ENCODE measurements at places on chromosomes 4 and X. TPM values are rescaled to one million over a fixed set of nuclear protein-coding genes. Genes with fewer than 3 reads are reported as not detected.

GRCh38 chr4:1506956-1507721 is 100.9 kb upstream of the NKX1-1 start:
- no peak overlapping the region for H3K4me3 ChIP-seq
- no peak for DNase-seq
- peaks cover 63% of the 10 kb centered on the region for H3K27me3 ChIP-seq
- no peaks in the 10 kb centered on the region for H3K36me3 ChIP-seq

GRCh38 chr4:147944249-147944648 is 212.4 kb downstream of the ARHGAP10 start:
- no peak overlapping the region for H3K27ac ChIP-seq
- no peaks in the 10 kb centered on the region for H3K27me3 ChIP-seq
- DNase-seq: no peak
- H3K4me1 ChIP-seq: peaks cover 4% of the 10 kb centered on the region
- H3K36me3 ChIP-seq: peaks cover 30% of the 10 kb centered on the region

Gene CXXC4
- total RNA-seq: 0.71 TPM

Gene PHEX
- 4.2 TPM for total RNA-seq

Gene GAGE12E
- not detected for total RNA-seq

GRCh38 chr4:102585329-102585728 is 84.2 kb downstream of the NFKB1 start:
- no peaks in the 10 kb centered on the region for H3K4me1 ChIP-seq
- no peaks in the 10 kb centered on the region for H3K36me3 ChIP-seq
- DNase-seq: no peak
- H3K4me3 ChIP-seq: no peak overlapping the region
- no peak overlapping the region for H3K27ac ChIP-seq

Gene REST
- total RNA-seq: 38.7 TPM

Gene SRPK3
- 0.55 TPM for total RNA-seq

Gene VEGFC
- 11.9 TPM for total RNA-seq

GRCh38 chrX:128891554-128891953 is 631.7 kb downstream of the SMARCA1 start:
- H3K27me3 ChIP-seq: no peaks in the 10 kb centered on the region
- H3K27ac ChIP-seq: no peak overlapping the region
- no peaks in the 10 kb centered on the region for H3K36me3 ChIP-seq
- no peaks in the 10 kb centered on the region for H3K4me1 ChIP-seq
- no peak for DNase-seq
- no peak overlapping the region for H3K4me3 ChIP-seq

GRCh38 chrX:49309401-49309981 is 6.0 kb downstream of the GAGE10 start:
- no peak overlapping the region for H3K27ac ChIP-seq
- DNase-seq: peak; percentile 15
- H3K36me3 ChIP-seq: no peaks in the 10 kb centered on the region
- H3K4me3 ChIP-seq: peak overlapping the region; percentile 30
- H3K27me3 ChIP-seq: no peaks in the 10 kb centered on the region

Gene CCKAR
- total RNA-seq: not detected

- no peaks in the 10 kb centered on the region for H3K4me1 ChIP-seq
- H3K27me3 ChIP-seq: no peaks in the 10 kb centered on the region
- no peak overlapping the region for H3K27ac ChIP-seq
- no peak overlapping the region for H3K4me3 ChIP-seq
- no peaks in the 10 kb centered on the region for H3K36me3 ChIP-seq
Observed at GRCh38 chr4:113810906-113811305, 49.4 kb upstream of the CAMK2D start.

DNA sequence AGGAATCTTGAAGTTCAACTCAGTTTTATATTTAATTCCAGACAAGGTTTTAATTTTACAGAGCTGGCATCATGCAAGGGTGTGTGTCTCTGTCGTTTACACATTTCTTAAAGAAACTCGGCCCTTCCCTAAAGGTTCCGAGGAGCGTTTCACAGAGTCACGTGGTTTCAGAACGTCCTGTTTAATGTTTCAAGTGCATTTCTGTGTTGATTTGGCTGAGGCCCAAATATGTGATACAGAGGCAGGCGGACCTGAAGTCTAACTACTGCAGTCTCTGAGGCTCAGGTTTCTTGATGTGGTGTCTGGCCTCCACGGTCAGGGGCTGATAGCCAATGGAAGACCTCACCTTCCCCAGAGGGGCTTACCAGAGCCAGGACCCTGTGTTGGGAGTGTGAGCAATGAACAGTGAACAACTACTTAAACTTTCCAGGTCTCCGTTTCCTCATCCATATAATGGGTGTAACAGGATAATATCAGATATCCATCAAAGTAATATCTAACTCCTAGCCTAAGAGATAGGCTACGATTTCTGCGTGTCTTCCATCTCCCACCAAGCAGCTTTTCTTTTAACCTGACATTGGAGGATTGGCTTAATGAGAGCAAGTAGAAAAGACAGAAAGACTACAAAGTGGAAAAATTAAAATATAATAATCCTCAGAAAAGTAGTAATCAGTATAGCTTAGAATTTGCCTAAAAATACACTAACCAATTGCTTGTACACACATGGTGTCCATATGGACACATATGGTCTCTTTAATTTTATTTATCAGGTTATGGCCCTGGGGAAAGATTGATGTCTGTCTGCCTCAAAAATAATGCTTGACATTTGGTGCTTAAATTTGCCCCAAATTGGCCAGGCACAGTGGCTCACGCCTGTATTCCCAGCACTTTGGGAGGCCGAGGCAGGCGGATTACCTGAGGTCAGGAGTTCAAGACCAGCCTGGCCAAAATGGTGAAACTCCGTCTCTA is 50.0 kb upstream of the TRIM2 start:
- H3K4me3 ChIP-seq: peak overlapping the region; percentile 52
- no peaks in the 10 kb centered on the region for H3K36me3 ChIP-seq
- H3K27ac ChIP-seq: peak overlapping the region; percentile 43
- H3K27me3 ChIP-seq: no peaks in the 10 kb centered on the region
- H3K4me1 ChIP-seq: peaks cover 33% of the 10 kb centered on the region

GRCh38 chr4:26885912-26886274 is 25.3 kb downstream of the STIM2 start:
- no peak for DNase-seq
- no peaks in the 10 kb centered on the region for H3K4me1 ChIP-seq
- no peak overlapping the region for H3K4me3 ChIP-seq
- H3K27me3 ChIP-seq: no peaks in the 10 kb centered on the region

DNA sequence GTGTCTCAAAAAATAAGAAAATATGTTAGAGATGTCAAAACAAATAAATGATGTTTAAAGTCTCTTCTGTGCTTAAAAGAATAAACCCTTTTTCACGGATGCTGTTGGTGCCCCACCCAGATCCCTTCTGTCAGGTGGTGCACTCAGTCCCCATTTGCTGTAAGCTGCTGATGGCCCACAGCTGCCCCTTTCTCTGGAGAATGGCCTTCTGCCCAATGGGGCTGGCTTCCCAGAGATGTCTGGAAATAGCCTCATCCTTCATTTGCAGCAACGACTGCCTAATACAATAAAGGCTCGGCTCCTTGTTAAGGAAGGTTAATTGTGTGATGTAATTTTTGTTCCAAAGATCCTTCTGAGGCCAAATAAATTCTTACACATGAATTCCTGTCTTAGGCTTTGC is 31.8 kb downstream of the ETNPPL start:
- H3K4me1 ChIP-seq: no peaks in the 10 kb centered on the region
- H3K4me3 ChIP-seq: no peak overlapping the region
- H3K27ac ChIP-seq: no peak overlapping the region
- H3K36me3 ChIP-seq: no peaks in the 10 kb centered on the region
- H3K27me3 ChIP-seq: no peaks in the 10 kb centered on the region

- DNase-seq: no peak
- H3K36me3 ChIP-seq: no peaks in the 10 kb centered on the region
- H3K27me3 ChIP-seq: no peaks in the 10 kb centered on the region
Observed at GRCh38 chr4:186900984-186901383, 177.3 kb upstream of the FAT1 start.

DNA sequence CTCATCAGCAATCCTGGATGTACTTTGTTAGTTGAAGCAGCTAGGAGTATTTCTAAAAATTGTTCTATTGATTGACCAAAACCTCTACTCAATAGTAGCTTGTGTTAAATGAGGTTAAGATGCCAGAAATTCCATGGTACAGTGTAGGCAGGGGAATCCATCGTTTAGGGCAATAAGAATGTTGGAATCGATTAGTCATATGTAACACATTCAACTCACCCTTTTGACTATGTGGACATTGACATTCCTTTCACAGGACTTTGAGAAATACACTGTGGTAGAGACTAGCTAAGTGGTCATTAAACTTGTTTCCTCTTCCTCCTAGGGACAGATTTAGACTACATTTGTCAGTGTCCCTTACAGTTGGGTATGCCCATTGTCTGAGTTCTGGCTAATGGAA is 40.2 kb downstream of the KDM5C start:
- H3K4me1 ChIP-seq: no peaks in the 10 kb centered on the region
- H3K27me3 ChIP-seq: no peaks in the 10 kb centered on the region
- H3K27ac ChIP-seq: no peak overlapping the region
- H3K4me3 ChIP-seq: no peak overlapping the region

Gene NLRP2B
- not detected for total RNA-seq

GRCh38 chrX:47247206-47247998 is 14.6 kb downstream of the USP11 start:
- DNase-seq: no peak
- no peaks in the 10 kb centered on the region for H3K27me3 ChIP-seq
- H3K36me3 ChIP-seq: peaks cover 41% of the 10 kb centered on the region
- no peaks in the 10 kb centered on the region for H3K4me1 ChIP-seq

- no peak overlapping the region for H3K27ac ChIP-seq
- no peaks in the 10 kb centered on the region for H3K4me1 ChIP-seq
- H3K36me3 ChIP-seq: no peaks in the 10 kb centered on the region
- H3K27me3 ChIP-seq: no peaks in the 10 kb centered on the region
- no peak overlapping the region for H3K4me3 ChIP-seq
- DNase-seq: no peak
Observed at GRCh38 chr4:150135134-150135772, 57.0 kb downstream of the DCLK2 start.

Gene SPANXN4
- not detected for total RNA-seq

Gene ESX1
- total RNA-seq: not detected

Gene SPANXA2
- not detected for total RNA-seq

Gene ZNF275
- 11.0 TPM for total RNA-seq

- no peak for DNase-seq
- no peak overlapping the region for H3K27ac ChIP-seq
- no peaks in the 10 kb centered on the region for H3K4me1 ChIP-seq
Observed at GRCh38 chr4:80420638-80421037, 85.1 kb downstream of the CFAP299 start.

Gene SSX4B
- total RNA-seq: not detected

DNA sequence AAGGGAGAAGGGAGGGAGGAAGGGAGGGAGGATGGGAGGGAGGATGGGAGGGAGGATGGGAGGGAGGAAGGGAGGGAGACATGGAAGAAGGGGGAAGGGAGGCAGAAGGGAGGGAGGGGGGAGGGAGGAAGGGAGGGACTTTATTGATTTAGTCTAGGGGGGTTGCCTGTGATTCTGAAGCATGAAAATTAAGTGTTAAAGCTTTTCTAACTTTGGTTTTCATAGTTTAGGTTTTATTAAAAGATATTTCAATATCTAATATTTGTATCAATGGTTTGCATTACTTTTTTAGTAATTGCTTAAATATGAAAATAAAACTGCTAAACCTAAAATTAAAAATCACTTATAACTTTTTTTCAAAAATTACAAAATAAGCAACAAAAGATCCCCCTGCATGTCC is 2.4 kb downstream of the PALLD start:
- no peaks in the 10 kb centered on the region for H3K4me1 ChIP-seq
- H3K27me3 ChIP-seq: no peaks in the 10 kb centered on the region
- H3K27ac ChIP-seq: no peak overlapping the region
- no peak for DNase-seq
